ENCODE measurements at places on chromosomes 2 and 18.

DNA sequence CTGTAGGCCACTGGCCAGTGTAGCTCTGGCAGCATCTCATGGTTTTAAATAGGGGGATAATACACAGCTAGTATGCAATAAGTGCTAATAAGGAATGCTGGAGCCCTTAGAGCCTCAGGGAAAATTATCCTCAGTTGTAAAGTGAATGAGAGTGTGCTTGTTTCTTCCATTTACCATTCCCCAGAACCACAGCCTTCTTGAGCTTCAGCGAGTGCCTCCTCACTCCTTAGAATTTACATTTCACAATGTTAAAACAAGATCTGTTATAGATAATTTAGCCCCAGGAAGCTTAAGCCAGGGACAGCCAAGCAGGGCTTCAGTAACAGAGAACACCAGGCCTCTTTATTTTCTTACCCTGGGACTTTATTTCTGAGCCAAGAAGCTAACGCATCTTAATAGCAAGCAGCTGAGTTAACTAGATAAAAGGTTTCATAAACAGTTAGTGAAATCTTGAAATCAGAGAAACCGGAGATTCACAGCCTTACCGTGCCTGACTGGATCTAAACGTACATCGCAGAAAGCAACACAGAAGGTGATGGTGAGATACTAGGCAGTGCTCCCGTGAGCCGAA is 535.2 kb downstream of the TDRD15 start:
- no peak for DNase-seq

- DNase-seq = no peak
These were observed 33.8 kb downstream of the SUCLG1 start for GRCh38 chr2:84425310-84425709.

DNA sequence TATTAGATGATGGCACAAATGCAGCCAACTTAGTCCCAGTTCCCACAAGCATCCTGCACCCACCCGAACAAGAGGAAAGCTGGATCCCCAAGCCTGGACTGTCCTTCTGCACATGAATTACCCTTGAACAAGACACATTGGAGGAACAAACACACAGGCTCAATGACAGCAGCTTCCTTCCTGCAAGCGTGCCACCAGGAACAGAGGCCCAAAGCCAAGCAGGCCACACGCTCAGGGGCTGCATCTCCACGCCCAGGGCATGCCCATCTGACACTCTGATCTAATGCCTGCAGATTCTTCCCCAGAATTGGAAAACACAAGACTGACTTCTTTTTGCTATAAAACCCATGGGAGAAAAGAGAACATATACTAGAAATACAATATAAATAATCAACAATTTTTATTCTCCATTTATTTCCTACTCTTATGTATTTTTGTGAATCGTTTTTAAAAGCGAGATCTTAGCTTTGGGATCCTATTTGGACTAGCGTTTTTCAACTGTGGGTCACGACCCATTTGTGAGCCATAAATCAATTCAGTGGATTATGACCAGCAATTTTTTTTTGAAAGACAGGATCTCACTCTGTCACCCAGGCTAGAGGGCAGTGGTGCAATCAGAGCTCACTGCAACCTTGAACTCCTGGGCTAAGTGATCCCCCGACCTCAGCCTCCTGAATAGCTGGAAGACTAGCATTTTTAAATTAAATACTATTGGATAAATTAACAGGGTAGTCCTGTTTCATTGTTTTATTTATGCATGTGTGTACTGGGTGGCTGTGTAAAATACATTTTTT is 34.4 kb downstream of the PSTPIP2 start:
- DNase-seq = no peak

DNA sequence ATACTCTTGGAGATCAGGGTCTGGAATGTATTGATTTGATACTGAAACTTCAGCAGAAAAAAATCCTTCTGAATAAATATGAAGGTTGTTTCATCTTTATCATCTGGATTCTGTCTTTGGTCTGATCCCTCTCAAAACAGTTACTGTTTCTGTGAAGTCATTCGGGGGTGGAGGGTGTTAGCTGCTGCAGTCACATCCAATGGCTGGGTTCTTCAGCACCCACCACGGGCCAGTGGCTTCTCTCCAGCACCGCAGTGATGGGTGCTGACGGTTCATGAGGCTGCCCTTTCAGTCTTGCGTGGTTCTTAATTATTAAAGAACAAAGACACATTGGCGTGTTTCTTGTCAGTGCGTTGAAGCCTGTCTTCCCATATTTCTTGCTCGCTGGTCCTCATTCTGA is 148.0 kb downstream of the LDLRAD4 start:
- DNase-seq = no peak
